Small intestine (tissue), 16 donors: ENCODE measurements at places on chromosomes 1 and 21. TPM values are rescaled to one million over a fixed set of nuclear protein-coding genes. Genes with fewer than 3 reads are reported as not detected.
A peak's percentile ranks its signal among the peaks of the same experiment; 100 is the strongest.

DNA sequence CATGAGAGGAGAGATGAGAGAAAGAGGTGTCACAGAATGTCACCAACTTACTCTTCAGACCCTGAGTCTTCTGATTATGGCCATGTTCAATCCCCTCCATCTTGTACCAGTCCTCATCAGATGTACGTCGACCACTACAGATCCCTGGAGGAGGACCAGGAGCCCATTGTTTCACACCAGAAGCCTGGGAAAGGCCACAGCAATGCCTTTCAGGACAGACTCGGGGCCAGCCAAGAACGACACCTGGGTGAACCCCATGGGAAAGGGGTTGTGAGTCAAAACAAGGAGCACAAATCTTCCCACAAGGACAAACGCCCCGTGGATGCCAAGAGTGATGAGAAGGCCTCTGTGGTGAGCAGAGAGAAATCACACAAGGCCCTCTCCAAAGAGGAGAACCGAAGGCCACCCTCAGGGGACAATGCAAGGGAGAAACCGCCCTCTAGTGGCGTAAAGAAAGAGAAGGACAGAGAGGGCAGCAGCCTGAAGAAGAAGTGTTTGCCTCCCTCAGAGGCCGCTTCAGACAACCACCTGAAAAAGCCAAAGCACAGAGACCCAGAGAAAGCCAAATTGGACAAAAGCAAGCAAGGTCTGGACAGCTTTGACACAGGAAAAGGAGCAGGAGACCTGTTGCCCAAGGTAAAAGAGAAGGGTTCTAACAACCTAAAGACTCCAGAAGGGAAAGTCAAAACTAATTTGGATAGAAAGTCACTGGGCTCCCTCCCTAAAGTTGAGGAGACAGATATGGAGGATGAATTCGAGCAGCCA, 8.0 kb downstream of the ELOA start:
- DNase-seq = peak; percentile 61
- no peak overlapping the region for H3K27ac ChIP-seq
- no peaks in the 10 kb centered on the region for H3K4me1 ChIP-seq

DNA sequence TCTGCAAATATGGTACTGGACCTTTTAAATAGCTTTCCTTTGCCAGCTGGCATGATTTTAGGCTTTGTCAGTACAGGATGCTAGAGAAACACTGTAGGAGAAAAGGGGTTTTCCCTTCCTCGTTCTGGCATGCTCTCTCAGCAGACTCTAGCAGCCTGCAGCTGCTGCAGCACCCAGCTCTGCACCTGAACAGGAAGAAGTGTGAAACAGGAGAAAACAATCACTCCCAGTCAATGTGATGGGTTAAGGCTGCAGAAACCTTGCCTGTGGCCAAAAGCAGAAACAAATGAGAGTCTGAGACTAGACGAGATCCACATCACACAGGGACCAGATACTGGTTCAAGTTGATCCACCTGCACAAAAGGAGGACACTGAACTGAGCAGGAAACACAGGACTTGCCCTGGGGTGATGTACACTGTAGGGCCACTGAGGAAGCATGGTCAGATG, 21.2 kb downstream of the OVGP1 start:
- no peak overlapping the region for H3K4me3 ChIP-seq
- peak; percentile 33 for DNase-seq
- no peaks in the 10 kb centered on the region for H3K4me1 ChIP-seq
- H3K27me3 ChIP-seq = no peaks in the 10 kb centered on the region
- H3K36me3 ChIP-seq = no peaks in the 10 kb centered on the region

DNA sequence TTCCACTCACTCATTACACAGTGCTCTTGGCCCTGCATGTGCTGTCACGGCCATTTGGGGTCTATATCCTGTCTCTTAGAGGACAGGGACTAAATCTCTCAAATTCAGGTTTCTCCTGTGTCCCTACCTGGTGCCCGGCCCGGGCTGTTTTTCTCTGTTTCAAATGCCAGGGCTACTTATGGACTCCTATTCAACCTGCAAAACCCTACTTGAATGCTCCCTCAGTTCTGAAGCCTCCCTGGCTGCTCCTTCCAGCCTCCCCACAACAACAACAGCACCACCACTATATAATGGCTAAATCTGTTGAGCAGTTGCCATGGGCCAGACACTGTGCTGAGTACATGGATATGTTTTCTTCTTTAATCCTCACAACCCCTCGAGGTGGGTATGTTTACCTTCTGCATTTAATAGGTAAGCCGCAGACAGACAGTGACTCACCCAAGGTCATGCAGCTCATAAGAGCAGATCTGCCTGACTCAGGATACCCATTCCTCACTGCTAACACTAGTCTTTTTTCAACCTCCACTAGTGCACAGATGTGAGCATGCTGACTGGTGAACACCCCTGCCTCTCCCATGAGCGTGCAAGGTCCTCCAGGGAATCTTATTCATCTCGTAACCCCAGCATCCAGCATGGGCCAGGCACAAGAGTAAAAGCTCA, 29.9 kb downstream of the DHRS3 start:
- no peaks in the 10 kb centered on the region for H3K27me3 ChIP-seq
- no peaks in the 10 kb centered on the region for H3K4me1 ChIP-seq
- H3K36me3 ChIP-seq = no peaks in the 10 kb centered on the region

GRCh38 chr1:12552951-12553921, 64.8 kb downstream of the DHRS3 start:
- peaks cover 18% of the 10 kb centered on the region for H3K4me1 ChIP-seq
- DNase-seq = no peak
- H3K4me3 ChIP-seq = no peak overlapping the region
- H3K36me3 ChIP-seq = no peaks in the 10 kb centered on the region

GRCh38 chr1:204257446-204257845, 43.7 kb upstream of the GOLT1A start:
- H3K36me3 ChIP-seq = peaks cover 7% of the 10 kb centered on the region
- H3K27ac ChIP-seq = no peak overlapping the region
- DNase-seq = no peak
- H3K4me3 ChIP-seq = no peak overlapping the region

MSH4 gene
- polyA plus RNA-seq = not detected

GSTM5 gene
- polyA plus RNA-seq = 4.4 TPM

PDPN gene
- 18.7 TPM for polyA plus RNA-seq
